ENCODE measurements at places on chromosomes 3 and 15. TPM values are rescaled to one million over a fixed set of nuclear protein-coding genes. Genes with fewer than 3 reads are reported as not detected.

Gene FBXO40
- 0.22 TPM for total RNA-seq

Gene SPG11
- 127 TPM for total RNA-seq

Gene EXD1
- not detected for total RNA-seq

Gene PLS1
- total RNA-seq: 11.1 TPM

Gene MUC4
- 5.8 TPM for total RNA-seq

Gene FGF12
- 13.0 TPM for total RNA-seq

Gene EDEM1
- total RNA-seq: 25.0 TPM
